ENCODE measurements at places on chromosomes 2 and 18.
A peak's percentile ranks its signal among the peaks of the same experiment; 100 is the strongest.

- DNase-seq, result peak; percentile 35
Measured at GRCh38 chr2:68715353-68716041, 19.1 kb upstream of the ARHGAP25 start.

- DNase-seq, result no peak
Measured at GRCh38 chr2:1937066-1937465, 192.8 kb upstream of the PXDN start.

GRCh38 chr18:46167971-46168370 lies 63.8 kb downstream of the HAUS1 start:
- DNase-seq, result no peak

DNA sequence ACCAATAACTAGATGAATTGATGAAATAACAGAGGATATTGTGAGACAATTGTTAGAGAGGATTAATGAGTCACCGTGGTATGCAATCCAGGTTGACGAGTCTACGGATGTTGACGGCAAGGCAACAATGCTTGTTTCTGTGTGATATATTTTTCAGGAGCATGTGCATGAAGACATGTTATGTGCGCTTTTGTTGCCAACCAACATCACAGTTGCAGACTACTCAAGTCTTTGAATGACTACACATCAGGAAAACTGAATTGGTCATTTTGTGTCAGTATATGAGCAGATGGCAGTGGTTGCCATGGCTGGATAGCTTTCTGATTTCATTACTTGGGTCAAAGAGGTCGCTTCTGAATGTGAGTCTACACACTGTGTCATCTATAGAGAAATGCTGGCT lies 96.8 kb upstream of the CRACDL start:
- no peak for DNase-seq

GRCh38 chr2:80333886-80334285 lies 29.3 kb upstream of the LRRTM1 start:
- DNase-seq, result no peak

DNA sequence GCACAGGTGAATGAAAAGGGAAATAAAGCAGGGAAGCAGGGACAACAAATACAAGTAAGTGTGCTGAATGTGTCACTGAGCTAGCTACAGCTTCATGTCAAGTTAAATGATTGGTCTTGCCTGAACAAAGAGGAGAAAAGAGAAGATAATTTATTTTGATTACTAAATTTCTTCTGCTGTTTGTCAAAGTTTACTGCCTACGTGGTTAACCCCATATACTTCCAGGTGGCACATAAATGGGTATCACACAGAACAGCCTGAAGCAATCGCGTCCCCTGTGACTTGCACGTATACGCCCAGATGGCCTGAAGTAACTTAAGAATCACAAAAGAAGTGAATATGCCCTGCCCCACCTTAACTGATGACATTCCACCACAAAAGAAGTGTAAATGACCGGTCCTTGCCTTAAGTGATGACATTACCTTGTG lies 434.2 kb downstream of the LRRTM4 start:
- no peak for DNase-seq
